ENCODE measurements at places on chromosomes 6 and 20. TPM values are rescaled to one million over a fixed set of nuclear protein-coding genes. Genes with fewer than 3 reads are reported as not detected.

The COL9A1 gene
- 30.8 TPM for total RNA-seq

The OOEP gene
- total RNA-seq = not detected

The IPCEF1 gene
- 0.28 TPM for total RNA-seq

The NNAT gene
- 113 TPM for total RNA-seq

The C20orf141 gene
- not detected for total RNA-seq

The BPIFB4 gene
- not detected for total RNA-seq

GRCh38 chr20:50027611-50028105 lies 44.9 kb downstream of the SNAI1 start:
- H3K36me3 ChIP-seq = no peaks in the 10 kb centered on the region
- no peaks in the 10 kb centered on the region for H3K27me3 ChIP-seq
- H3K27ac ChIP-seq = no peak overlapping the region
- H3K4me3 ChIP-seq = no peak overlapping the region
- peaks cover 20% of the 10 kb centered on the region for H3K4me1 ChIP-seq
- DNase-seq = no peak

DNA sequence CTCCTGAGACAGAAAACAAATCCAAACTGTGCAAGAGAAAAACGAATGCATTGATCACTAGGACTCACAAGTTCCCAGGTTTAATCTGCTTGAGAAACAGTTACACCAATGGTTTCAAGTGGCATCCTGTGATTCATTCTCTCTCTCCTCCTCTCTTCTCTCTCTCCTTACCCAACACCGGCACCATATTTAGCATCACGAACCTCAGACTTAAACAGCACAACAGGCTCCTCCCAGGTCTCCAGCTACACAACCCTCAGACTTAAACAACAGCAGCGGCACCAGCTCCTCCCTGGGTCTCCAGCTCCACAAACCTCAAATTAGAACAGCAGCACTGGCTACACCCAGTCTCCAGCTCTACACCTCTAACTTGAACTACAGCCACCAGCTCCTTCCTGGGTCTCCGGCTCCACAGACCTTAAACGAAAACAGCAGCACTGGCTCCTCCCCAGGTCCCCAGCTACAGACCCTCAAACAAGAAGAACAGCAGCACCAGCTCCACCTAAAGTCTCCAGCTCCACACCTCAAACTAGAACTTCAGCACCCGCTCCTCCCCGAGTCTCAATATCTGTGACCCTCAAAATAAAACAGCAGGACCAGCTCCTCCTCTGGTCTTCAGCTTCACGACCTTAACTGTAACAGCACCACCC lies 355.9 kb downstream of the PREX1 start:
- H3K27me3 ChIP-seq = peaks cover 9% of the 10 kb centered on the region
- no peak for DNase-seq
- H3K4me1 ChIP-seq = peaks cover 4% of the 10 kb centered on the region
- no peak overlapping the region for H3K27ac ChIP-seq
- peaks cover 2% of the 10 kb centered on the region for H3K36me3 ChIP-seq
- H3K4me3 ChIP-seq = no peak overlapping the region

- no peak overlapping the region for H3K4me3 ChIP-seq
- no peaks in the 10 kb centered on the region for H3K36me3 ChIP-seq
- H3K4me1 ChIP-seq = peaks cover 41% of the 10 kb centered on the region
- no peak overlapping the region for H3K27ac ChIP-seq
Observed at GRCh38 chr20:48190757-48191156, 405.5 kb upstream of the SULF2 start.

DNA sequence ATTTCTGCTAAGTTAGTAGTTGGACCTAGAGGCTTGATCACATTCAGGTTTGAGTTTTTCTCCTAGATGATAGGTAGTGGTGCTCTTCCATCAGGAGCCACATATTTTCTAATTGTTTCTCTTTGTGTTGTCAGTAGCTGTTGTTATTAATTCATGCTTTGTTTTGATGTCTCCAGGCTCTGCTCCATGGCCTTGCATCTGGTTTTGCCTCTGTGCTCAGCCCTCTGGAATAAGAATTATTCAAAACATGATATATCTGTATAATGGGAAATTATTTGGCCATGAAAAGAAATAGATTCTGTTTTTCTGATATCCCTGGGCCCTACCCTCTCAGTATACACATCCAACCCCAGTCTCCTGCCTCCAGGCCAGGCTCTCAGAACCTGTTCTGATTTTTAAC lies 184.8 kb downstream of the CDC5L start:
- no peaks in the 10 kb centered on the region for H3K27me3 ChIP-seq
- H3K27ac ChIP-seq = no peak overlapping the region

GRCh38 chr6:144400321-144400720 lies 115.2 kb downstream of the UTRN start:
- H3K4me1 ChIP-seq = no peaks in the 10 kb centered on the region
- no peak for DNase-seq
- peaks cover 14% of the 10 kb centered on the region for H3K36me3 ChIP-seq
- no peak overlapping the region for H3K4me3 ChIP-seq

DNA sequence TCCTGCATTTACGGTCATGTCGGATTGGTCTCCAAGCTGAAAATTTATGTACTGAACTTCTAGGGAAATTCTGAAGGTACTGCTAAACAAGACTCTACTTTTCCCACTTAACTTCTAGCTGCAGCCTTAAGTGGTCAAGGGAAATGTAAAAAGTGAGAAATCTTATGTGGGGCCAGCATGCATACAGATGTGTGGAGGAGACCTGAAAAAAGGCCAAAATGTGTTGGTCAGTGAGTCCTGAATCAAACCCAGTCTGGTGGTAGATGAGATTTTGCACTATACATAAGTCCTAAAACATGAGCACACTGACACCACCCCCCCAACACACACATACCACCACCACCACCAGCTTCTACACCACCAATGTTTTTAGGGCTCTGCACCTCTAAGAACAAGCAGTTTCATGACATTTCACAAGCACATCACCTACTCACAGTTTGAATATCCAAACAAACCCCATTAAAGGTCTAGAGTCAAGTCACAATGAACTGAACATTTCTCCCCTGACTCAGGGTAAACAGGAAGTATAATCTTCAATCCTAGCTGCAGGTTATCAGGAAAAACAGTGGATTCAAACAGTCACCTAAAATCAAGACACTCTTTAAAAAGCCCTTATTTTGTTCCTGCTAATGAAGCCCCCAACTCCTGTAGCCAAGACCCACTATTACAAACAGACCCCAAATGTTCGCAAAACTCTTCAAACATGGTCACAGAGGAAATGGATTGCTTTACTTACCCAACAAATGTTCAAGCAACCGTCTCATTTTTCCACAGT lies 1.6 kb downstream of the ZMYND8 start:
- H3K27me3 ChIP-seq = no peaks in the 10 kb centered on the region
- H3K4me3 ChIP-seq = no peak overlapping the region
- peaks cover 27% of the 10 kb centered on the region for H3K4me1 ChIP-seq
- no peak for DNase-seq
- no peak overlapping the region for H3K27ac ChIP-seq

- H3K4me1 ChIP-seq = peaks cover 38% of the 10 kb centered on the region
- H3K27me3 ChIP-seq = no peaks in the 10 kb centered on the region
- DNase-seq = no peak
- no peak overlapping the region for H3K27ac ChIP-seq
Observed at GRCh38 chr20:31666258-31667042, 28.7 kb downstream of the COX4I2 start.

GRCh38 chr6:7721649-7722048 lies 4.2 kb upstream of the BMP6 start:
- H3K4me3 ChIP-seq = no peak overlapping the region
- no peaks in the 10 kb centered on the region for H3K4me1 ChIP-seq
- peaks cover 75% of the 10 kb centered on the region for H3K27me3 ChIP-seq

DNA sequence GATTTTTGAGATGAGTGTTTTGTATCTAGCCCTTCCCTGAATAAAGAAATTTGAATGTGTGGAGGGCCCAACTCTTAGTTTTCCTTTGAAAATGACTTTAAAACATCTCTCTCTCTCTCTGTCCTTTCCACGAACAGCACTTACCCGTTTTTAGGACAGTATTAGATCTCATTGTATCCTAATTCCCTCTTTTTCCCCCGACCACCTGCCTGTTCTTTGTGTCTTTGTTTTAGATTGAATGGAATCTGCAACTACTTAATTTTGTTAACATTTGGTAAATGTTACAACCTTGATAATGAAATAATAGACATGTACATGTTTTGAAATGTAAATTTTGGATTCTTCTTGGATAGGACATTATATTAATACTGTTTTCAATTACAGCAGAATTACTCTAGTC lies 3.1 kb downstream of the DSP start:
- DNase-seq = no peak
- no peak overlapping the region for H3K27ac ChIP-seq
- peak overlapping the region; percentile 69 for H3K4me3 ChIP-seq

DNA sequence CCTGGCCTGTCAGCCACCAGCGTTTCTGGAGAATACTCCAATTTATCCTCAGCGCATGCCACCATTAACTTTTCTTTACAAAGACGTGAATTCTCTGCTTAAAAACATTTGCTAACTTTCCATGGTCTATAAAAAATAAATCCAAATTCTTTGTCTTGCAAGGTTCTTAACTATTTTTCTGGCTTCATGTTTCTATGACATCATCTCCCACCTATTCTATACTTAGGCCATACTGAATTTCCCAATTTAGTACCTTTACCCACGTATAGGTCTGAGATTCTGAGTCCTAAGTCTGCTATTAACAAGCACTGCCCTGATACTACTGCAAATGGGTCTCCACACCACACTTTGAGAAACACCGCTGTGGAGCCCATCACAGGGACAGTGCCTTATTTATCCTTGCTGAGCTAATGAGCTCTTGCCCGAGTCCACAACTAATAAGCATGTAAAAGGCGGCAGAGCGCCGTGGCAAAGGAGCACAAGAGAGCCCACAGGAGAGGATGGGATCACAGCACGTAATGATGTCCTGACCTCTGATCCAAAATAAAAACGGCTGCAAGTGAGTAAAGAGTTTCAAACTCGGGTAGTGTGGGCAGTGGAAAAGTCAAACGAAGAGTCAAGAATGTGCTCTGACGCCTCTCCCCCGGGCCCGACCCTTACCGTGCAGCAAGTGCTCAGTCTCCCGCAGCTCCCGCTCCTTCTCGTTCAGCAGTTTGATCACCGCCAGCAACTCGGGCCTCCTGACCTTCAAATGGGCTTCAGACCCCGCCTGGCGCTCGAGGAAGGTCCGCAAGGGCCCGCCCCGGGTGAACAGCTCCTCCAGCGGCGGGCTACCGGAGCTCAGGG lies 519 bp downstream of the MTRF1L start:
- H3K4me3 ChIP-seq = peak overlapping the region; percentile 96
- H3K27ac ChIP-seq = peak overlapping the region; percentile 93
- H3K4me1 ChIP-seq = peaks cover 35% of the 10 kb centered on the region
- H3K36me3 ChIP-seq = peaks cover 7% of the 10 kb centered on the region
- no peaks in the 10 kb centered on the region for H3K27me3 ChIP-seq
- peak; percentile 10 for DNase-seq

GRCh38 chr20:46151936-46152335 lies 33.8 kb downstream of the CD40 start:
- peaks cover 5% of the 10 kb centered on the region for H3K27me3 ChIP-seq
- H3K4me1 ChIP-seq = no peaks in the 10 kb centered on the region

- no peaks in the 10 kb centered on the region for H3K27me3 ChIP-seq
- no peak overlapping the region for H3K4me3 ChIP-seq
- no peaks in the 10 kb centered on the region for H3K36me3 ChIP-seq
- H3K4me1 ChIP-seq = peaks cover 29% of the 10 kb centered on the region
Observed at GRCh38 chr6:154343473-154344308, 12.9 kb downstream of the IPCEF1 start.

DNA sequence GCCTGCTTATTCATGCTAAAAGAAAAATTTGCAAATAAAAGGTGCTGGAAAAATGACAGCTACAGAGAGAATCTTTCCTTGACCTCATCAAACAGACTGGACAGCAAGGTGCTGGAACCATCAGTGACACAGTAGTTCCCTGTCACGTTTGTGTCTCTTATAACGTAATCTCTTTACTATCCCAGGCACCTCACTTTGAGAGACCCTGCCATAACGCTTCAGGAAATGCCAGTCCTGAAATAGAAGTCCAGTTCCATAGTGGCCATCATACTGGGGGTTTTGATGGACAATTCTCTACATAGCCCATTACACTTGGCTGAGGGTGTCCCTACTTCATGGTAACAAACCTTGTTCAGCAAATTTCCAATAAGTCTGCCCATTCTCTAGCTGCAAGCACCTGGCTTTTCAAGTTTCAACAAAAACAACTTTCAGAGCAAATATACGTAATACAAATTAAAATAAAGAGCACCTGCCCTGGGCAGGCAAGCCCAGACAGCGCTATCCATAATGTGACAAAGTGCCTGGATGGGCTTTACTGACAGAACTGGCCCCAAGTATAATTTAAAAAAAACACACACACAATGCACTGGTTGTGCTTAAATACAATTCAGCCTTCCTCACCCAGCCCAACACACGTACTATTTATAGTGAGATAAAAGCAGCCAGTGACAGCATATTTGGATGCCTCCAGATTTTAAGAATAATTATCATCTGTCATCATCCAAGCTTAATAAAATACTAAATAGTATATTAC lies 38.7 kb downstream of the CNKSR3 start:
- H3K27ac ChIP-seq = no peak overlapping the region
- H3K36me3 ChIP-seq = peaks cover 15% of the 10 kb centered on the region
- no peak for DNase-seq
- no peak overlapping the region for H3K4me3 ChIP-seq
- H3K4me1 ChIP-seq = peaks cover 28% of the 10 kb centered on the region

DNA sequence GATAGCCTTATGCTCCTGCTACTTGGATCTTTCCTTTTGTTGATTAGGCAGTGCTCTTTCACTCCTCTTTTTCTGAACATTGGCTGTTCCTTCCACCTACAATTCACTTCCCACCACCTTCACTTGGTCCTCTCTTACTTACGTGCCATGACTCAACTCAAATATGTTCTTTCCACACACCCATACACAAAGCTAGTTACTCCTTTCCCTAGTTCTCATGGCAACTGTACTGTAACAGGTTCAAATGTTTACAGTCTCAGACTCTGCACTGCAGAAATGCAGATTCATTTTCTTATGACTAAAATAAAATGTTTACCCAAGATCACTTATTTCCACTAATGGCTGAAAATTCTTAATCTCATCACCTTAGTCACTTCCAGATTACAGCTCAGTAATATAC lies 174.0 kb upstream of the TSHZ2 start:
- H3K27me3 ChIP-seq = peaks cover 8% of the 10 kb centered on the region

- no peak for DNase-seq
- no peak overlapping the region for H3K4me3 ChIP-seq
- H3K27ac ChIP-seq = no peak overlapping the region
- no peaks in the 10 kb centered on the region for H3K36me3 ChIP-seq
- H3K27me3 ChIP-seq = no peaks in the 10 kb centered on the region
Observed at GRCh38 chr20:40111282-40111681, 577.8 kb downstream of the MAFB start.

DNA sequence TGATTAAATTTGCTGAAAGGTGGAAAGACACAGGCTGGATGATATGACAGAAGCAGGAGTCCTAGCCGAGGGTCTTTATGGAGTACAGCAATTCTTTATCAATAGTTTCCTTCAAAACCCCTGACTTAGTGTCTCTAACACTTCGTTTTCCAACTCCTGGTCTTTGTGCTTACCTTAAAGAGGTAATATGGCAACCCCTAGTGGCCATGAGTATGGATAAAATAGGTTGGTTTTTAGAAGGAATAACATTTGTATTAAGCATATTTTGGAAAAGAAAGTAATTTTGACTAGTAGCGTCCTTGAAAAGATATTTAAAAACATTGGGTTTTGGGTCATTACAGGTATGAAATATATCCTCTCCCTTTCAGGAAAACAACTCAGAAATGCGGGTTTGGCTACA lies 51.9 kb downstream of the VGLL2 start:
- no peaks in the 10 kb centered on the region for H3K4me1 ChIP-seq
- no peaks in the 10 kb centered on the region for H3K36me3 ChIP-seq
- H3K4me3 ChIP-seq = no peak overlapping the region
- no peak for DNase-seq
- H3K27me3 ChIP-seq = peaks cover 2% of the 10 kb centered on the region
- no peak overlapping the region for H3K27ac ChIP-seq

Data from neural crest cell (in vitro differentiated cells).